Fibroblast of lung (primary cell): ENCODE measurements at places on chromosomes 2 and 18. TPM values are rescaled to one million over a fixed set of nuclear protein-coding genes. Genes with fewer than 3 reads are reported as not detected.

TCF4 gene
- 49.1 and 57.6 TPM in 2 replicates for total RNA-seq

REG3G gene
- total RNA-seq: not detected in 2 replicates

GPR75 gene
- 0.77 and 1.8 TPM in 2 replicates for total RNA-seq

HOXD13 gene
- total RNA-seq: not detected in 2 replicates

DSG1 gene
- not detected in 2 replicates for total RNA-seq

CCDC121 gene
- 1.8 and 2.0 TPM in 2 replicates for total RNA-seq

YPEL5 gene
- 97.1 and 159 TPM in 2 replicates for total RNA-seq

CHST9 gene
- total RNA-seq: not detected in 2 replicates

RRM2 gene
- 1.5 and 6.1 TPM in 2 replicates for total RNA-seq

VSNL1 gene
- 1.2 and 1.3 TPM in 2 replicates for total RNA-seq

ALKAL2 gene
- 0.17 TPM in 1 of 2 replicates, not detected in the other for total RNA-seq

XIRP2 gene
- total RNA-seq: 0.51 and 2.0 TPM in 2 replicates

NYAP2 gene
- total RNA-seq: under 0.01 TPM in 1 of 2 replicates, not detected in the other

PPP3R1 gene
- 18.0 and 22.8 TPM in 2 replicates for total RNA-seq

FSHR gene
- total RNA-seq: under 0.01 TPM in 1 of 2 replicates, not detected in the other
